Esophagus squamous epithelium (tissue), 5 donors: ENCODE measurements at places on chromosomes 11 and 22.

- no peak for DNase-seq
These were observed 71.3 kb downstream of the TSPAN18 start for GRCh38 chr11:44797886-44798606.

- no peak for DNase-seq
These were observed 17.7 kb upstream of the THRSP start for GRCh38 chr11:78045851-78046485.

GRCh38 chr11:61593151-61593550 lies 12.3 kb upstream of the SYT7 start:
- no peak for DNase-seq

DNA sequence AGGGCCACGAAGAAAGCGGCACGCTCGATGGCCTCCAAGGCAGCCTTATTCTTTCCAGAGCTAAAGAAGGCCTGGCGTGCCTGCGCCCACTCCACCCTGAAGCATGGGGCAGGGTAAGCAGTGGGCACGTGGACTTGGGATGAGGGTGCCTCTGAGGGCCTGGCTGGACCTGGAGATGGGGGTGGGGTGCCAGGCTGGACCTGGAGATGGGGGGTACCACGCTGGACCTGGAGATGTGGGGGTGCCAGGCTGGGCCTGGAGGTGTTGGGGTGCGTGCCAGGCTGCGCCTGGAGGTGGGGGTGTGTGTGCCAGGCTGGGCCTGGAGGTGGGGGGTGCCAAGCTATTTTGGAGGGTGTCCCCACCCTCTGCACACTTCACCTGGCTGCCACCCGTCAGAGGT lies 5.3 kb downstream of the CPT1B start:
- no peak for DNase-seq

- DNase-seq, result no peak
These were observed 55.8 kb upstream of the THY1 start for GRCh38 chr11:119478711-119479285.

DNA sequence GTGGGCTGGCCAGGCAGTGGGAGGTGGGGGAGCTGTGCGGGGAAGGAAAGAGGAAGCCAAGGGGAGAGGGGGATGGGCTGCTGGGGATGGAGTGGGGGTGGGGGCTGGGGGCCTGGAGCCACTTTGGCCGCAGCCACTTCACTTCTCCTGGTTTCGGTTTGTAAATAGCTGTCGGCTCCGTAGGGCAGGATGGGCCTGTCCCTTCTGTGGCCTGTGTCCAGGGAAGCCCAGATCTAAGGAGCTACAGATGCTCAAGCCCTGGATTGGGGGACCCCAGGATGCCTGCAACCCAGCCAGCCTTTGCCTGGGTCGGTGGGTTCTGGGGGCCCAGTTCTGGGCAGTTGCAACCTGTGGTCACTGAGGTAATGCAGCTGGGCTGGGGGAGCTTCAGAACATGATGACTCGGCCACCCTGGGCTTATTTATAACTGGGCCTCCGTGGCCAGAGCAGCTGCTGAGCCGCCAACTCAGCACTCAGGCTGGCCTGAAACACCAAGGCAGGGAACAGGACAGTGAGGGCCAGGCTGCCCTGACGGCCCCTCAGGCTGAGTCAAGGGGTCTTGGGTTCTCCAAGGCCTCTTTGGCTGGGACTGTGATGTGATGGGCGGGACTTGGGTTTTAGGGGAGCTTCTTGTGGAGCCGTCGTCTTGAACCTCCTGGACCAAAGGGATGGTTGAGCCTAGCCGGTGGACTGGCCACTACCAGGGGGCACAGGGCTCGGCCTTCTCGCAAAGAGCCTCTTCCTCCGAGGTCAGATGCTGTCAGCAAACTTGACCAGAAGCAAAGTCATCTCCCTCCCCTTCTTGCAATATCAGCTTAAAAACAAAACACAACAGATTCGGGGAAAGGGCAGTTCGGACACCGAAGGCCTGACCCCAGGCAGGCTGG lies 15.0 kb upstream of the SLC39A13 start:
- DNase-seq, result no peak

DNA sequence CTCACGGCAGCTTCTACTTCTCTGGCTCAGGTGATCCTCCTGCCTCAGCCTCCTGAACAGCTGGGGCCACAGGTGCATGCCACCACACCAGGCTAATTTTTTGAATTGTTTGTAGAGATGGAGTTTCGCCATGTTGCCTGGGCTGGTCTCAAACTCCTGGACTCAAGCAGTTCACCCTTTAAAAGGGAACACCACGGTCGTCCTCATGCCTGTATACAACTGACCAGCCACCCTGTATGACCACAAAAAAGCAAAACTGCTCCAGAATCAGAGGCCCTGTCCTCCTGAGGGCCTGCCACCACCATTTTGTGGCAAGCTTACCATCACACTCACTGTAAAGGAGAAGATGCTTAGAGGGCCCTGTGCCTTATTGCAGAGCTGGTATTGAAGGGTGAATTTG lies 2.2 kb downstream of the GLB1L3 start:
- DNase-seq, result no peak

- DNase-seq, result no peak
These were observed 4.4 kb downstream of the APOL1 start for GRCh38 chr22:36257308-36257707.

DNA sequence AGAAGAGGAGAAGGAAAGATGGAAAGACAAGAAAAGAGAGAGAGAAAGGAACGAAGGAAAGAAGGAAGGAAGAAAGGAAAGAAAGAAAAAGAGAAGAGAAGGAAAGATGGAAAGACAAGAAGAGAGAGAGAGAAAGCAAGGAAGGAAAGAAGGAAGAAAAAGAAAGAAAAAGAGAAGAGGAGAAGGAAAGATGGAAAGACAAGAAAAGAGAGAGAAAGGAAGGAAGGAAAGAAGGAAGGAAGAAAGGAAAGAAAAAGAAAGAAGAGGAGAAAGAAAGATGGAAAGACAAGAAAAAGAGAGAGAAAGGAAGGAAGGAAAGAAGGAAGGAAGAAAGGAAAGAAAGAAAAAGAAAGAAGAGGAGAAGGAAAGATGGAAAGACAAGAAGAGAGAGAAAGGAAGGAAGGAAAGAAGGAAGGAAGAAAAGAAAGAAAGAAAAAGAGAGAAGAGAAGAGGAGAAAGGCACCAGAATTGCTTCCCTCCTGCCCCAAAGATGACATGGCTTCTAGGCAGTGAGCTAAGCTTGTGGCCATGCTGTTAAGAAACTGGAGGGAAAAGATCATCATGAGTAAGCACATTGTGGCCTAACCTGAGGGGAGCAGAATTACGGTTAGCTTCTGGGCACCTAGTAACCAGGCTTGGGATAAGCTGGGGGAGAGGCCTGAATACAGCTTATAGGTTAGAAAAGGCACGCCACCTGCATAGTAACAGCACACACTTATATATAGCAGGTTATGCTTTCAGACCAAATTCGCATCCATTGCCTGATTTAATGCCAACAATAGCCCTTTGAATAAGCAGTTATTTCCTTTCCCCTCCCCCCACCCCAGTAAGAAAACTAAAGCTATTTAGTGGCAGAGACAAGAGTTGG lies 2.3 kb upstream of the ST3GAL4 start:
- no peak for DNase-seq

DNA sequence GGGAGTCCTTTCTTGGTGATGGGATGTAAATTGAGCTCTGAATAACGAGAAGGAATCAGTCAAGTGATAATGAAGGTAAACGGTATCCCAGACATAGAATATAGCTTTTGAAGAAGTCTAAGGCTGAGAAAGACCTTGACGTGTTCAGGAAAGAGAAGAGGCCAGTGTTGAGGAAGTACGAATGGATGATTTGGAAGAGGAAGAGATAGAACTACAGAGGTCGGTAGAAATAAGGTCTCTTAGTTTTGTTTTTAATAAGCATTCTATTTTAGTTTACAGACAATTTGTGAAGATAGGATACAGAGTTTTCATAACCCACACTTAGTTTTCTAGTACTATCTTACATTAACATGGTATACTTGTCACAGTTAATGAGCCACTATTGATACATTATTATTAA lies 1598.1 kb downstream of the FAM181B start:
- no peak for DNase-seq

DNA sequence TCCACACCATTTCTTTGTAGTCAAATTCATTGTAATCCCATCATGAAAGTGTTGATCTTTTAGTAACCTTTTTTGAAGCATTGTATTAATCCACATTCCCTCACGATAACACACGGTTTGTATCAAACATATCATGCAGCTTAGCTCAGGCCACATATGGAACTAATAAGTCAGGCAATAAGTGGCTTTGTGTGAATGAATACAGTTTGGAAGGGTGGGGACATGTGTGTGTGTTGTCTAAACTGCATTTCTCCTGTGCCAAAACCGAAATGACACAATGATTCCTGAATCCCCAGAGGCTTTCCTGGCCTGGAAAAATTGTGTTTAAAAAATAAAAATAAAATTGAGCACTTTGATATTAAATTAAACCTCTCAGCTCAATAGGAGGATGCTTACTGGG lies 98.3 kb downstream of the WNT11 start:
- DNase-seq, result no peak

DNA sequence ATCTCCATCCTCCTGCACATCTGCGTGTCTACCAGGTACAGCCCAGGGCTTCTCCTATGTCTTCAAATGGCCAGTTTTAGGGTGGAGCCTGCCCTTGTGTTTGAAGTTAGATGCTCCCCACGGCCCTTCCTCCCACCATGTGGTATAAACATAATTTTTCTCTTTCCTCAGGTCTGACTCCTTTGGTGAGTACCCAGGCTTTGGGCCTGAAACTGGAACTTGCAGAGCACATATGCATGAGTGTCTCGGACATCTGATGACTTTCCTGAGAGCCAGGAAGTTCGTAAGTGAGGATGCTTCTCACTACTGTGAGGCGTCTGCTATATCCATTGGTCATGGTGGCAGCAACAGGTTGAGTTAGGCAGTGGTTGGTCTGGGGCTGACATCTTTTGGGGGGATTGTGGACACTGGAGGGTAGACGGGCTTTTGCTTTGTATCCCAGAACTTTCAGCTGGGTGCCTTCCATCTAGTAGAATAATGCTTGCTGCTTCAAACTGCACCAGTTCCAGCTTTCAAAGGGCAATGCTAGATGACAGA lies 16.2 kb downstream of the CSRP3 start:
- DNase-seq, result no peak

DNA sequence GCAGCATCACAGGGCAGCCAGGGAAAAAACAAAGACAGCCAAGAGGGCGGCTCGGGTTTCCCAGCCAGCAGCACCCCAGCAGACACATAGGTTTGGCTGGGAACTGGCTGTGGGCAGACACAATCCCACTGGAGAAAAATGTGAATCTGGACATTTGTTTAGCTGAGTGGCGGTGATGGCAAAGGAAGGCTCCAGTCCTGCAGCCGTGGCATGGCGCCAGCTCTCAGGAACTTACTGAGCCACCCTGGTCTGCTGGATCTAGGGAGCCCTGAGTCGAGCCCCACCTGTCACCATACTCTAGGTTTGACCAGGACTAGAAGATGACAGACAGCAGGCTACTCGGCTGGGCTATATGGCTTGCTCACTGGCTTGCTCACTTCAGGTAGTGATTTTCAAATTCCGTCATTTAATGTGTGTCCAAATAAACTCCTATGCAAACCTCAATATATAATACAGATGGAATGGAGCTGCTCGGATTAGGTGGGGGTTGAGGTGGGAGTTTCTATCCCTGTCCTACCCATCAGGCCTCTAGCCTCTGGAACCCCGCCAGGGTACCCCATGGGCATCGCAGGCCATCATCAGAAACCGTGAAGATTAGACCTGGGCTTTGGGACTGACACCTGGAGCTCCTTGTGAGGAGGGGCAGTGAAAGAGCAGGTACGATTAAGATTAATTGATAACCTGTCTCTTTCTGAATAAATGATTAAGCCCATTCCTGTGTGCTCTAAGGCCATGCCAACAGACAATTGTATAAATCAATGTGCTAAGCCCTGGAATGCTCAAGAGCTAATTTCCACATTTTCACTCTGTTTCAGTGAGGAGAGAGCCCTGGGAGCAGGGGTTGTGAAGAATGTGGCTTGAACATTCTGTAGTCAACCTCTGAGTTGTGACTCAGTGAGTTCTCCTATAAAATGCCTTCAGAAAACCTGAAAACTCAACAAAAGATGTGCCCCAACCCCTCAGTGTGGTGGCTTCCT lies 42.5 kb downstream of the GALNT18 start:
- DNase-seq, result no peak

- DNase-seq, result no peak
These were observed 48.7 kb downstream of the IGF2 start for GRCh38 chr11:2090172-2091111.

- no peak for DNase-seq
These were observed 7.2 kb downstream of the AHNAK start for GRCh38 chr11:62539238-62539925.

DNA sequence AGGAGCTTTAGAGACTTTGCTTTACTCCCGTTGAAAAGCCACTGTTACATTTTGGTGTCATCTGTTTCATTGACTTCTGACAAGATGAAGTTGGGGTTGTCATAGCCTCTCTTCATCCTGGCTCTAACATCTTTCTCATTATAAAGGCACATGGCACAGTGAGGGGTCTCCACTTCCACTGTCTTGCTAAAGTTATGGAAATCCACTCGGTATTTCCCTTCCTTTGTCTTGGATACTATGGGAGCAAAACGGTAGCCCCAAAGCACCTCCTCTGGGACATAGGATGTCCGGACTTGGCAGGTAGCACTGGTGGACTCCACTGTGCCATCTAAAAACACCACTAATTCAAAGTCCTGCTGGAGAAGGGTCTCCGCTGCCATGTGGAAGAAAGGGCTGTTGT lies 28.0 kb downstream of the KCNJ1 start:
- DNase-seq, result no peak

DNA sequence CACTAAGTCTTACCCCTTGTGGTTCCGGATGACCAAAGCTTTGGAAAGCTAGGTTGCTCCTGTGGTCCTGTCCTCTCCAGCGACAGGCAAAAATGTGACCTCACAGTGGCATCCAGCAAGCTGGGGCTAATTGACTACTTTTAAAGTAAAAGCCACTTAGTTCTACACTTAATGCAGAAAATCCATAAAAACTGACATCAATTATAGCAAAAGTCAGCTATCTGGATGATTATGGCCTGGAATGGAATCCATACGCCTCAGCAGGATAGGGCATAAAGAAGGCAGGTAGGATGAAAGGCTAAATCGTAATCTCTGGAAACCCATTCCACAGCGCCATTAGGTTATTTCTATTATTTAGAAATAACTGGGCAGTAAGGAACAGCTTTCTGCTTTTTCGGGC lies 91.9 kb downstream of the ARL14EP start:
- DNase-seq, result no peak

DNA sequence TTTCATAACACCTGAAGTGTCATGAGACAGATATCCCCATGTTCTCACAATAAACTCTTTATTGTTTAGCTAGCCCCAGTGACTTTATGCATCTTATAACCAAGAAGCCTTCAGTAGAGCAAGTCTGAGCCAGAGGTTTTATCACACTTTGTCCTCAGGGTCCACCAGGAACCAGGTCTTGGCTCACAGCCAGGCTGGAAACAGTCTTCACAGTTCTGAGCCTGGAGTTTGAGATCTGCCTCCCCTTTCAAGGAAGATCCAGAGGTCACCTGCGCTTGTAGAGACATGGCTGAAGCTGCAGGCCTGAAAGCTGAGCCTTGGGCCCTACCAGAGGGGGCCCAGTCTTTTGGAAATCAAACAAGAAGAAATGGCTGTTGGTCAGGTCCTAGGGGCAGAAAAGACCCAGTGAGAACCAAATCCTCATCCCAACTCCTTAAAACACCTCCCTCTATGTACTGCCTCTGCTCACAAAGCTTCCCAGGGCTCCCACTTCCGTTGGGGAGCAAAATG lies 3.5 kb downstream of the RRP8 start:
- DNase-seq, result no peak

- DNase-seq, result no peak
These were observed 9.3 kb downstream of the MSANTD4 start for GRCh38 chr11:106012744-106013143.

GRCh38 chr22:49587987-49588386 lies 239.7 kb downstream of the BRD1 start:
- DNase-seq, result no peak
